Heart left ventricle (tissue), 16 donors: ENCODE measurements at places on chromosomes 3 and 15.

DNA sequence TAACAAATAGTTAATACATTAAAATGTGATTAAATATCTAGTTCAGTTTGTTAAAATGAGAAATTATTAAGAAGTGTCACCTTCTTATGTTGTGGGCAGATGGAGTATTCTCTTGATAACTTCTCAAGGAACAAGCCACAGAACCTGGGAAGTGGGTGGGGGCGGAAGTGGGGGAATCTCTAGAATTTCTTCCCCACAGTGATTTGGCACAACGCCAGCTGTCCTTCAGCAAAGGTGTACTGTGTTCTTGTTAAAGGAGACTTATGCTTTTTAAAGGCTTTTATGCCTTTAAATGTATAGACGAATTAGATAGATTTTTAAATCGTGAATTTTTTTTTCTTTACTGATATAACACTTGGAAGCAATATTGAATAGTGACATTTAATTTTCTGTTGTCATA, 42.4 kb downstream of the SEC22A start:
- no peak for DNase-seq

DNA sequence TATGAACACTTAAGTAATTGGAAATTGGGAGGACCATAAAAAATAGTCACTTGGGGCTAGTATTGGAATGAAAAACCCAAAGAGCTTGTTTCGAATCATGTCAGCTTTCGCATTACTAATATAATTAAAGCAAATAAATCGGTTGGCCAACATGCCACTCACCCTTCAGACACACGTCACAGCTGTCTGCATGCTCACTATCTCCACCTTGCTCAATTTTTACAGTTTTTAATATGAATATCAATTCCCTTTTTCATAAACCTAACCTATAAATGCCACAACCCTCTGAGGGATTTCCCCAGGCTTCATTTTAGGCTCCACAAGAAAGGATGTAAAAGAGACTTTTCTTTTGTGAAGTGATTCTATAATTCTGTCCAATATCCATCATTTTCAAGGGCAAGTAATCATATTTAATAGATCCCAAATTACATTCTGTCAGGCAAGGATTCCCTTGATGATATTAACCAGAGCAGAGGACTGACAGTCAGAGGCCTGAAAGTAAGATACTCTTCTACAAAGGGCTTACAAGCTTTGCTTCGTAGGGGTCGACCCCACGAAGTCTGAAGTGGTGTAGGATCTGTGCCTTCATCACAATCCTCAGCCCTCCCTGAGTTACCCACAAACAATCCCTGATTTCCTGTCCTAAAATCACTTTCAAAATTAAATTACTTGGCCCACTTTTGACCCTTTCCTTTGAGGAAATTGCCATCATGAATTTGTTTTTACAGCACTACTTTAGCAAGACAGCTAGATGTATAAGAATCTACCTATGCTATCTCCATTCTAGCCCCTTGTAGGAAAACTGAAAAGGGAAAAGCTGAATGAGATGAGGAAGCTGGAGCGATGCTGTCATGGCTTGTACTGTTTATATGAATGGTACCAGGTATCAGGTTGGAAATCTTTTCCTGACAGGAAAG, 44.5 kb downstream of the NANOGP8 start:
- no peak for DNase-seq

DNA sequence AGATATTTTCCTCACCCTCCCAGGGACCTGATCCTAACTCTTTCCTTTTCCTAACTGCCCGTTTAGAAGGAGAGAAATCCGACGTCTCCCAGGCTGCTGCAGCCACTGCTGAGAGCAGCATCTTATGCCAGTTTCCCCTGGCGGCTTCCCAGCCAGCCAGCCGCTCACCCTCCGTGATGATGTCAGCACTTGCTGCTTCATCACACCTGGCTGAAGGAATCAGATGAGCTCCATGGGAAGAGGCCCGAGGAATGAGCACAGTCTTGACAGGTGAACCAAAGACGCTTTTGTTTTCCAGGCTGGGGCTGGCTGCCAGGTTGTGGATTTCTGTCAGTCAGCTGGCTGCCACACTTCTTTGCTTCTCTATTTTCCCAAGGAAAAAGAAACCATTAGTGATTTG, 445.1 kb upstream of the RBMS3 start:
- no peak for DNase-seq

GRCh38 chr15:72958634-72959033, 93.6 kb upstream of the NEO1 start:
- no peak for DNase-seq

GRCh38 chr15:87877114-87877810, 379.3 kb downstream of the NTRK3 start:
- DNase-seq = no peak
